ENCODE measurements at places on chromosomes 3 and 15.
A peak's percentile ranks its signal among the peaks of the same experiment; 100 is the strongest.

- DNase-seq, result peak; percentile 100
- H3K4me1 ChIP-seq, result peaks cover 10% of the 10 kb centered on the region
- peak overlapping the region; percentile 40 for H3K27ac ChIP-seq
- peaks cover 1% of the 10 kb centered on the region for H3K36me3 ChIP-seq
Measured at GRCh38 chr15:92123962-92124656, 269.6 kb upstream of the ST8SIA2 start.

DNA sequence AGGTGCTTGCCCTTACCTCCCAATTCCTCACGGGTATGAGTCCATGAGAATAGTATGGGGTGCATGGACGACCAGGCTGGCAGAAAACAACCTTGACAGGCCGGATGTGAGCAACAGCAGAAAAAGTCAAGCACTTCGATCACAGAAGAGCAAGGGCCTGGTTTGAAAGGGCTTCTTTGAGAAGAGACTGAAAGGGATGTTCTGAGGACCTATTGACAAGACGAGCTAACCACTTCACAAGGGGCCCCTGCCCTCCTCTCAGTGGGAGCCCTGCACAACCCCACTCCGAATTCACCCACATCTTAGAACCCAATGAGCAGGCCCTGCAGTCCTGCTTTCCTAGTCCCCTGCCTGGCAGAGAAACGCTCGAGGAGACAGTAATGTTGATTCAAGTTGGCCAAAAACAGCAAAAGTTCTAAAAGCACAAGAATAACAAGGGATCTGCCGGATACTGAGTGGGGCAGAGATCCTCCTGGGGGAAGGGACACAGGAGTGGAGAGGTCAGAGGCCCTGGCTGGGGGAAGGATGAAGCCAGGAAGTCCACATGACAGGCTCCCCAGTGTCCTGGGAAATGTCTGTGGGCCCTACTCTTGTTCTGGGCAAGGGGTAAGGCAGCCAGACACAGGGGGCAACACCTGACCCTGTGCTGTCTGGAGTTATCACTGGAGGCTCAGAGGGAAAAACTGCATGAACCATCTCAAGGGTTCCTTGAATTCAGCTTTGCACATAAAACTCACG is 14.8 kb upstream of the CX3CR1 start:
- H3K4me3 ChIP-seq, result no peak overlapping the region
- no peak for DNase-seq
- no peak overlapping the region for H3K27ac ChIP-seq
- H3K4me1 ChIP-seq, result no peaks in the 10 kb centered on the region
- no peaks in the 10 kb centered on the region for H3K27me3 ChIP-seq

- H3K4me3 ChIP-seq, result no peak overlapping the region
- no peaks in the 10 kb centered on the region for H3K4me1 ChIP-seq
- H3K27me3 ChIP-seq, result no peaks in the 10 kb centered on the region
- H3K36me3 ChIP-seq, result no peaks in the 10 kb centered on the region
- no peak overlapping the region for H3K27ac ChIP-seq
Measured at GRCh38 chr15:38535491-38536200, 29.0 kb downstream of the RASGRP1 start.

DNA sequence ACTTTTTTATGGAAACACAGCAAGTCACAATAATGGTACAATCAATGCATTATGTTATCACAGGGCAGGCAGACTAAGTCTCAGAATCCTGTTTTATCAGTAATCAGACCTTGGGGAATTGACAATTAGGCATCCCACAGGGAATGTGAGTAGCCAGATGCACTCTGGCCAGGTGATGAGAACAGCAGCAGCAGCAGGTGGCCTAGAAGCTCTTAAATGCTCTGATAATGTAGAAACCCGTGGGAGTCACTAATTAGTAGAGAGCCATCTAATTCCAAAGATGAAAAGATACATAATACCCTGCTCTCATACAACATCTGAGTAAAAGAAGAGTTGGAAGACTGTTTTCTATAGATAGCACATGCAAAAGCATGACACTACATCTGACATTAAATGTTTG is 12.6 kb downstream of the CEP152 start:
- H3K4me1 ChIP-seq, result peaks cover 3% of the 10 kb centered on the region
- no peak overlapping the region for H3K27ac ChIP-seq
- no peak overlapping the region for H3K4me3 ChIP-seq
- peak; percentile 94 for DNase-seq
- H3K36me3 ChIP-seq, result no peaks in the 10 kb centered on the region
- H3K27me3 ChIP-seq, result no peaks in the 10 kb centered on the region

- DNase-seq, result no peak
- H3K27ac ChIP-seq, result no peak overlapping the region
- H3K36me3 ChIP-seq, result no peaks in the 10 kb centered on the region
- no peak overlapping the region for H3K4me3 ChIP-seq
- H3K27me3 ChIP-seq, result no peaks in the 10 kb centered on the region
Measured at GRCh38 chr15:23403550-23403949, 43.5 kb downstream of the GOLGA6L2 start.

GRCh38 chr3:72070005-72070404 is 285.1 kb upstream of the PROK2 start:
- no peaks in the 10 kb centered on the region for H3K4me1 ChIP-seq
- no peak overlapping the region for H3K27ac ChIP-seq
- H3K27me3 ChIP-seq, result no peaks in the 10 kb centered on the region

DNA sequence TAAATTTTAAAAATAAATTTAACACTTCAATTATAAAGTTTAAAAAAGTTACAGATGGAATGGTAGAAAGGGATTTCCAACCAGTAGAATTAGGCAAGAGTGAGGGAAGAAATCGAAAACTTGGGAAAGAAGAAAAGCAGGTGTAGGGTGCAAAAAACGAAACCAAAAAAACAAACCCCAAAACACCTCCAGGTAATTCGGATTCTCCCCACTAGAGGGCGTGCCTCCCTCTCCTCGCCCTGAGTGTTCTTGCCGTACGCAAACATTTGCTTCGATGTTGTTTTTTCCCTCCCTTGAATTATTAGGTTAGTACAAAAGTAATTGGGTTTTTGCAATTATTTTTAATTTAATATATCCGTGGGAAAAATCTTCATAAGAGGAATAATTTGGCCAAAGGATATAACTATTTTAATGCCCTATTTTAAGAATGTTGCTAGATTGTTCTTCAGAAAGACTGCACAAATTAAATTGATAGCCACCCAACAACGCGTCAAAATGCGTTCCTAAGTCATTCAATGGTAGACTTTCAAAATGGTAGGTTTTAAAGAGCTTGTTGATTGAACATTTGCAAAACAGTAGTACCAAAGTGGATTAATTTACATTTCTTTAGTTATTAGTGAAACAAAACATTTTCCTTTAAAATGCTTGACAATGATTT is 63.7 kb downstream of the SLC30A4 start:
- no peaks in the 10 kb centered on the region for H3K4me1 ChIP-seq
- H3K36me3 ChIP-seq, result no peaks in the 10 kb centered on the region
- no peaks in the 10 kb centered on the region for H3K27me3 ChIP-seq
- peak; percentile 40 for DNase-seq

- no peaks in the 10 kb centered on the region for H3K36me3 ChIP-seq
- H3K27me3 ChIP-seq, result no peaks in the 10 kb centered on the region
- peak; percentile 78 for DNase-seq
- H3K27ac ChIP-seq, result no peak overlapping the region
- H3K4me3 ChIP-seq, result no peak overlapping the region
- H3K4me1 ChIP-seq, result peaks cover 9% of the 10 kb centered on the region
Measured at GRCh38 chr15:90660195-90660998, 56.7 kb upstream of the BLM start.

GRCh38 chr3:44045476-44046275 is 196.0 kb upstream of the TOPAZ1 start:
- no peaks in the 10 kb centered on the region for H3K27me3 ChIP-seq
- DNase-seq, result no peak
- H3K4me3 ChIP-seq, result no peak overlapping the region
- peaks cover 7% of the 10 kb centered on the region for H3K4me1 ChIP-seq
- no peak overlapping the region for H3K27ac ChIP-seq
- no peaks in the 10 kb centered on the region for H3K36me3 ChIP-seq

DNA sequence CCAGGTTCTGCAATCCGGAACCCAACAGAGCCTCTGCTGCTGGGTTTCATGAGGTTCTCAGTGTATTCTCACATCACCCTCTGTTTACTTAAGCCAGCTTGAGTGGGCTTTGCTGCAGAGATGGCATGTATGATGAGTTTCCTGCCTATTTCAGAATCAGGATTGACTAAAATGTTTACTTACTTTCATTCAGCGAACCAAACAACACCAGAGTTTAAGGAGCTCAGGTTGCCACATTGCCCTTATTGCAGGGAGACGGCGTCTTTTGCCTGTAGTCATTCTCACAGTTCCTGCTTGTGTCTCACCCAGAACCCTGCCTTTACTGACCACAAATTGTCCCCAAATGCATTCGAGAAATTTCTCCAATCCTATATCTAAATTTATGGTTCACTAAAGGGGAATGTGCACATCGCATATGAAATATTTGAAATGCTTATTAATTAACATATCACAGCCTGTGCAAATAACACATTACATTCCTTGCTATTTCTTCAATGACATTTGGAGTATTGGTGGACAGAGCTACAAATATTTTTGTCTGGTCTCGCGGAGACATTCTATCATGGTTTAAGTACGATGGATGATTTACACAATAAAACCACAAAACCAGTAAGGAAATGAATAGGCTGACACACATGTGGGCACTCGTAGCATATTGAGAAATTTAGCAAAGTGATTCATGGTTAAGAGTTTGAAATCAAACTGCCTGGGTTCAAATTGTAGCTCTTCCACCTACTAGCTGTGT is 377.2 kb upstream of the CFAP20DC start:
- DNase-seq, result no peak
- H3K4me1 ChIP-seq, result no peaks in the 10 kb centered on the region
- H3K27ac ChIP-seq, result no peak overlapping the region
- H3K4me3 ChIP-seq, result no peak overlapping the region
- H3K36me3 ChIP-seq, result no peaks in the 10 kb centered on the region
- no peaks in the 10 kb centered on the region for H3K27me3 ChIP-seq

DNA sequence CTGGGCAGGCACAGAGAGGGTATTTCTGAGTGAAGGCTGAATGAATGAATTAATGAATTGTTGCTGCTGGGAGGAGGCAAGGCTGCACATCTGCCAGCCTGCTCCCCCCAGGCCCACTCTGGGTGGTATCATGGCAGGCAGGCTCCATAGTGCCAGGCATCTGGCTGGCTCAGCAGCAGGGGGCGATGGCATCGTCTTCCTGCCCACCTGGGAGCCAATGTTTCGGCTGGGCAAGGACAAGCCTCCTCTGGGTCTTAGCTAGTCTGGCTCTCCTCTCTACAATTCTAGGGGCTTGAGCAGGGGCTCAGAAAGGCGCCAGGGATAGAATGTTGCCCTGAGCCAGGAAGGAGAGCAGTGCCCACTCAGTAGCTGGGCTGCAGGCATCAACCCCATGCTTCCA is 1.7 kb upstream of the TLR9 start:
- H3K4me3 ChIP-seq, result no peak overlapping the region
- DNase-seq, result no peak
- peaks cover 8% of the 10 kb centered on the region for H3K36me3 ChIP-seq
- no peaks in the 10 kb centered on the region for H3K4me1 ChIP-seq
- no peak overlapping the region for H3K27ac ChIP-seq

DNA sequence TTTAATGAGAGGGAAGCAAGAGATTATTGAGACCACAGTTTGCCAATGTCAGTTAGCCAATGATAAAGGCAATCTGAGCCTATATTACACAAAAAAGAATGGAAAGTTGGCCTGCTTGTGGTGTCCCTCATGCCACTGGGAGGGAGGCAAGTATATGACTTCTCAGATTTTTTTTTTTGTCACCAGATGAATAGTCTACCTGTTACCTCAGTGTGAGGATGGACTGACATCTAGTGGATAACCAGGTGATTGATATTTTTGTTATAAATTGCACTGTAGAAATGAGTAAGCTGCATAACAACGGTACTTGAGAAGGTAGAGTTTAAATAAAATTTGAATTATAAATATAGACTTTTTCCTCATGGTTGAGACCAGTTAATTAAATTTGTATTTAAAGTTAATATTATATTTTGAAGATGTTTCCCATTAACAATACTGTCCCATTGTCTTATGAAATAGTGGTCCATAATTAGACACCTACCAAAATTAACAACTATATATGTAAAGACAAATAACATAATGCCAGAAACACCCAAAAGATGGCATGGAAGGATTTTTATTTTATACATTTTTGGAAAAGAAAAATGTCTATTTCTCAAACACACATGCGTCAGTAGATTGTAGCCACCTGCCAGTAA is 237.8 kb upstream of the GADL1 start:
- H3K4me1 ChIP-seq, result no peaks in the 10 kb centered on the region
- no peak overlapping the region for H3K4me3 ChIP-seq
- no peaks in the 10 kb centered on the region for H3K27me3 ChIP-seq
- DNase-seq, result peak; percentile 70
- no peak overlapping the region for H3K27ac ChIP-seq

- H3K36me3 ChIP-seq, result no peaks in the 10 kb centered on the region
- H3K27ac ChIP-seq, result no peak overlapping the region
- no peaks in the 10 kb centered on the region for H3K27me3 ChIP-seq
- H3K4me3 ChIP-seq, result no peak overlapping the region
- no peak for DNase-seq
Measured at GRCh38 chr15:35698966-35699575, 153.1 kb upstream of the DPH6 start.

GRCh38 chr3:61682671-61683548 is 121.5 kb downstream of the PTPRG start:
- H3K4me1 ChIP-seq, result peaks cover 47% of the 10 kb centered on the region
- no peaks in the 10 kb centered on the region for H3K27me3 ChIP-seq
- no peak overlapping the region for H3K27ac ChIP-seq
- peak; percentile 42 for DNase-seq
- H3K36me3 ChIP-seq, result no peaks in the 10 kb centered on the region
- H3K4me3 ChIP-seq, result no peak overlapping the region

DNA sequence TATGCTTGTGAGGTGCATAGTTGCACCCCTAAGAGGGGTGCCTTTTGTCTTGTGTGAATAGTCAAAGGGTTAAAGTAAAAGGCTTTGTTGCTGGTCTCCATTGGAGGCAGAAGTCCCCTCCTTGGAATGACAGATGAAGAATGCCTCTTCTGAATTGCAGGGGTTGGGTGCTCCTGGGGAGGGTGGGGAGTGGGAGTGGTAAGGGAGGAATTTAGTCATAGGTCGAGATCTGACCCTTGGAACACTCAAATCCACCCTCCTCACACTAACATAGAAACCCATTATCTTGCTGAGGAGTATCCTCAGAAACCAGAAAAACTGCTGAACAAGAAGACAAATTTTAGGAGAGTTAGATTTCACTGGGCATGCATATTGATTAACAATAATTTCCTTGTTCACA is 4.7 kb downstream of the CTXND1 start:
- peaks cover 3% of the 10 kb centered on the region for H3K4me1 ChIP-seq
- H3K27me3 ChIP-seq, result peaks cover 15% of the 10 kb centered on the region
- no peak overlapping the region for H3K27ac ChIP-seq
- H3K36me3 ChIP-seq, result no peaks in the 10 kb centered on the region
